ENCODE measurements at places on chromosomes 3 and 15. TPM values are rescaled to one million over a fixed set of nuclear protein-coding genes. Genes with fewer than 3 reads are reported as not detected.

- peak; percentile 32 for DNase-seq
These were observed 897 bp downstream of the RAD54L2 start for GRCh38 chr3:51539291-51539941.

- DNase-seq = no peak
These were observed 118.1 kb downstream of the EDEM1 start for GRCh38 chr3:5305684-5305989.

- no peak for DNase-seq
These were observed 219.2 kb downstream of the OPA1 start for GRCh38 chr3:193812078-193812725.

DNA sequence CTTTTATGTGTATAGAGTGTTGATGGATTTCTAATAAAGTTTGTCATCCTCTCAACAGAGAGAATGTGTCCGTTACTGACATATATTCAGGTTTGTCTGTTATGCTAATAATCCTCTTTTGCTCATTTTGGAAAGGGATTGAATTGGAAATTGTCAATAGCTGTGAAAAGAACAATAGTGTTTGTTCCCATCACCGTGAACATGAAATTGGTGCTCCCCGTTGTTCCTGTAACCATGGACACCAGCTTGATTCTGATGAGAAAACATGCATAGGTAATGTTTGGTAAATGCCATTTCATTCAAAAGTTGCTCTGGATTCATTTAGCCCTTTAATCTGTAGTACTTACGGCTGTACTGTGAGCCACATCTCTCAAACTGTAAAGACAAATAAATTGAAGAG is 707.0 kb upstream of the GOLIM4 start:
- DNase-seq = no peak

- DNase-seq = no peak
These were observed 7.8 kb downstream of the SETMAR start for GRCh38 chr3:4310971-4311370.

DNA sequence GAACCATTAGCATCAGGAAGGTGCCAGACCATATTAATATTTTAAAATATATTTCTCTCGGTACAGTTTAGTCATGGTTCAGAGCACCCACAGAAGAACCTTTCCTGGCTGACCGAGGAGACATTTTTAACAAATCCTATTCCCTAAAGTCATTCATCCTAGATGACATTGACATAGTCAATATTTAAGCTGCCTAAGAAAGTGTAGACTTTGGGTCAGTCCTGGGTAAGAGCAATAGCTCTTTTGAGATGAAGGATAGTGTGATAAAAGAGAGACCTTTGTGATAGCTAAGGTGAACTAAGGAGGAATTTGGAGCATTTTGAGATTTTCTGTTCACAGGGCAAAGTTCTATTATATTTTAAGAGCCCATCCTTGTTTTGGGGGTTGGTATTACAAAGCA is 47.5 kb downstream of the ZNF609 start:
- DNase-seq = no peak

- DNase-seq = no peak
These were observed 61.1 kb downstream of the AAGAB start for GRCh38 chr15:67193223-67193990.

RTP3 gene
- polyA plus RNA-seq = not detected

Measured in BJ (cell line).